ENCODE measurements at places on chromosomes 12 and 14.

GRCh38 chr12:16063726-16064125, 152.6 kb downstream of the DERA start:
- DNase-seq = no peak

DNA sequence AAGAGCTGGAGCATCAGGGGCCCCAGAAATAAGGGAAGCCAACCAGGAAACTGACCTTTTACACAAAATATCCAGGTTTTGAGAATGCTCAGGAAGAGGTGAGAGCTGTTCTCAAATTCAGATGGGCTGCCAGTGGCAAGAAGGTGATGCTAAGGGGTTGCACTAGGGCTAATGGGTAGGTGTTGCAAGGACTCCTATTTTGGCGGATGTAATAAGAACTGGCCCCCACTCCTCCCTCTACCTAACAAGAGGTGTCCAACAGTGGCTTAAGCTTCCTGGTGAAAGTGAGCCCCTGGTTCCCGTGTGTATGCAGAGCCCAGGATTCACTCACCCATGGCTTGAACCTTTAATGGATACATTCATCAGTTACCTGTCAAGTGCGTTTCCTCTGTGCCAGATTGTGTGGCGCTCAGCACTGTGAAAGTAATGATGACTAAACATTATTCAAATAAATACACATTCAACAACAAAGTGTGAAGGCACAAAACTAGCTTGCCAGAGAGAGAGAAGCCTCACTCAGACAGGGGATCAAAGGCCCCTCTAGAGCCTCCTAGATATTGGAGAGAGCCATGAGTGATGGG, 705 bp upstream of the CHGA start:
- DNase-seq = no peak

GRCh38 chr12:112380663-112381405, 1.4 kb downstream of the HECTD4 start:
- DNase-seq = no peak

GRCh38 chr12:1579651-1580435, 14.5 kb downstream of the FBXL14 start:
- DNase-seq = no peak

DNA sequence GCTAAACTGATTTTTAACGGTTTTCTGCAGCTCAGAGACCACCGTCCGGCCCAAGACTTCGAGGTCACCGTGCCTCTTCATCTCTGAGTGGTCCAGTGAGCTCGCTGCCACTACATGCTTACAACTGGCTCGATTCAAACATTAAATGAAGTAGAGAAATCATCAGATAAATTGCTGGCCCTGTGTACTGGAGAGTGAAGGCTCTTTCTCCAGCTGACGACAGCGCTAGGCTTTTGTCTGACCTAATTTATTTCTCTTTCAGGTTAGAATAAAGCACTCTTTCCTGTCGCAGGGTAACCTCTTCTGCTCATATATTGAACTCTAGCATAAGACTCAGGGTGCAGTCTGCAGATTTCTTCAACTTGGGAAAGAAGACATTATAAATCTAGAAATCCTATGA, 6.4 kb downstream of the BCL11B start:
- DNase-seq = no peak

GRCh38 chr12:128611736-128612135, 212.0 kb downstream of the SLC15A4 start:
- DNase-seq = no peak

- no peak for DNase-seq
Observed at GRCh38 chr12:61490526-61491498, 769.4 kb upstream of the USP15 start.

DNA sequence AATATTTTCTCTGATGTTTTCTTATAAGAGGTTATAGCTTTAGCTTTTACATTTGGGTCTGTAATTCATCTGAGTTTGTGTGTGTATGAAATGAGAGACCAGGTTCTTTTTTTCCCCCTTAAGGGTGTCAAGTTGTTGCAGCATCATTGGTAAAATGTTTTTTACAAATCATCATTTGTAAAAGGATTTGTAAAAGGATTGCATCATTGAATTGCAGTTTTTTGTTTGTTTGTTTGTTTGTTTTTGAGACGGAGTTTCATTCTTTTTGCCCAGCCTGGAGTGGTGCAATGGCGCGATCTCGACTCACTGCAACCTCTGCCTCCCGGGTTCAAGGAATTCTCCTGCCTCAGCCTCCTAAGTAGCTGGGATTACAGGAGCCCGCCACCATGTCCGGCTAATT, 31.1 kb downstream of the MAPKAPK5 start:
- no peak for DNase-seq

All from CD4-positive, alpha-beta T cell (primary cell).